ENCODE measurements at places on chromosomes 1 and 21.

DNA sequence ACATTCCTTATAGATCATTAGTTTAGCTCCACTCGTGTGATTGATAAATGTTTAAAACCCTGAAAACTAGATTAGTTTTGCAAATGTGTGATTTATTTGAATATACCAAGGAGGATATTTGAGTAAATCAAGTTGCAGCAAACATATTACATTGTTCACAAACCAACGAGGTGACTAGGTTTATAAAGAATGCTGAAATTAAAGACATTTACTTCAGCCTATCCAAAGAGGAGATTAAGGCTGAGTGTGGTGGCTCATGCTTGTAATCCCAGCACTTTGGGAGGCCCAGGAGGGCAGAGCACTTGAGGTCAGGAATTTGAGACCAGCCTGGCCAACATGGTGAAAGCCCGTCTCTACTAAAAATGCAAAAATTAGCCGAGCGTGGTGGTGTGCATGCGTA lies 34.1 kb downstream of the VTCN1 start:
- DNase-seq = no peak

DNA sequence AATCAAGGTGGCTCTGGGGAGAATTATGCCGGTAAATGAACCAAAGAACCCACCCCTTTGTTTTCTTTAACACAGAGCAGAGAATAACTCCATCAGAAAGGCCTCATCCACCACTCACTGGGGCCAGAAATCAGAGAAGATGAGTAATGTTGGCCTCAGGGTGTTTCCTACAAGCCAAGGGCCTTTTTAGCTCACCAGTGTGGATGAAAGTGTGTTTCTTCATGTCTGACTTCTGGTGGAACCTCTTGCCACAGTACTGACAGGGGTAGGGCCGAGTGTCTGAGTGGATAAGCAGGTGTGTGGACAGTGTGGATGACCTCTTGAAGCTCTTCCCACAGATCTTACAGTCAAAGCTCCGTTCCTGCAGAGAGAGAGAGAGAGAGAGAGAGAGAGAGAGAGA lies 8.3 kb downstream of the GFI1 start:
- no peak for DNase-seq

GRCh38 chr1:36882536-36883285 lies 151.6 kb downstream of the GRIK3 start:
- DNase-seq = no peak

GRCh38 chr1:53557369-53557768 lies 98.2 kb downstream of the DMRTB1 start:
- DNase-seq = no peak

- DNase-seq = no peak
Observed at GRCh38 chr1:176989023-176989422, 175.5 kb downstream of the ASTN1 start.

DNA sequence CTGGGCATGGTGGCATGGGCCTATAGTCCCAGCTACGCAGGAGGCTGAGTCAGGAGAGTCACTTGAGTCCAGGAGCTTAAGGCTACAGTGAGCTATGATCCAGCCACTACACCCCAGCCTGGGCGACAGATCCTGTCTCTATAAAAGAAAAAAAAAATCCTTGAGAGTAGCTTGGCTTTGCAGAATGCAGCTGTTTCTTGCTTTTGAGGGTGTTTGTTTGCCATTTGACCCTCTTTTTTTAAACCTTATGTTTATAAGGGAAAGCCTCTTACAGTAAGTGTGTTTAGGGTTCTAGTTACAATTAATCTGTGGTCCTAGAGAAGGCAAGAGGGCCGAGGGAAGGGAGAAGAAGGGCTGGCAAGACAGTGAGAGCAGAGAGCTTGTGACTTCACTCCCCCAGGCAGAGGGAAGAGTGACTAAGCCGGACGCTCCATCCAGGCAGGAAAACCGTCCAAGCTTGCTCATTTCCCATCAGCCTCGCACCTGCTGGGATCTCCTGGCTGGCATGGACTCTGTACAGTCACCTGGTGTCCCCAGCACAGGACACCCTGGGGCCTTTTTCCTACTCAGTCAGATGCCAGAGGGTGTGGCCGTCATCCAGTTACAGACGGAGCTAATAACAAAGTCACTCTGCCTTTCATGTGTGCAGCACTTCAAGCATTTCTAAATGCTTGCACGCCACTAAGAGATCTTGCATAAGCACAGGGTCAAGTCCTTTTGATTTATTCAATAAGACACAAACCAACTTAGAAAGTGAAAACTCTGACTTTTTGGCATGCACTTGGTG lies 55.5 kb upstream of the PSEN2 start:
- no peak for DNase-seq

DNA sequence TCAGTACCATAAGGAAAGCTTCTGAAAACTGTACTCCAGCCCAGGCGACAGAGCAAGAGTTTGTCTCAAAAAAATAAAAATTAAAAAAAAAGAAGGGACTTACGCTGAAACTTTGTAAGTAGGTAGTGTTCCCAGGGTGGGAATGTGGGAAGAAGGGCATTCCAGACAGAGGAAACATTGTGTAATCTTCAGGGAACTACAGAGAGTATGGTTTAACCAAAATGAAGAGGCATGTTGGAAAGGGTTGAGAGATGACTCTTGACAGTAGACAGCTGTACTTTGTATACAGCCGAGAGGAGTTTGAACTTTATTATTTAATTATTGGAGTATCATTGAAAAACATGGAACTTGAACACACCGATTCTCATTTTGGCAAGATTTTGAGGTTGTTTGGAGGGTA lies 43.0 kb downstream of the PPP2R5A start:
- no peak for DNase-seq

DNA sequence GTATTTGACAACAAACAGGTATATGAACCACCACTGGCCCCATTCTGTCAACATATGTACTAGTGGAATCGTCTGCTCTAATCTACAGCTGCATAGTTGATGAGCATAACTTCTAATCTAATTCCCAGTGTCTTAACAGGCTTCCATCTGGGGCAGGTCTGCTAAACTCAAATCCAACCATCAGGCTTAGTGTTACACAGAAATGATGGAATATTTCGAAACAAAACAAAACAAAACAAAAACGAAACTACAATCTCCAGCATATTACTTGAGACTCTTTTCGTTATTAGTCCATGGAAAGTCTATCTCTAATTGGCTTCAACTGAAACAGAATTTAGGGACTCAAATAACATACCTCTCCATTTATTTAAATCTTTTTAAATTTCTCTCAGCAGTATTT lies 37.6 kb downstream of the DIPK1A start:
- no peak for DNase-seq

GRCh38 chr1:100585786-100586185 lies 47.8 kb downstream of the GPR88 start:
- DNase-seq = no peak

DNA sequence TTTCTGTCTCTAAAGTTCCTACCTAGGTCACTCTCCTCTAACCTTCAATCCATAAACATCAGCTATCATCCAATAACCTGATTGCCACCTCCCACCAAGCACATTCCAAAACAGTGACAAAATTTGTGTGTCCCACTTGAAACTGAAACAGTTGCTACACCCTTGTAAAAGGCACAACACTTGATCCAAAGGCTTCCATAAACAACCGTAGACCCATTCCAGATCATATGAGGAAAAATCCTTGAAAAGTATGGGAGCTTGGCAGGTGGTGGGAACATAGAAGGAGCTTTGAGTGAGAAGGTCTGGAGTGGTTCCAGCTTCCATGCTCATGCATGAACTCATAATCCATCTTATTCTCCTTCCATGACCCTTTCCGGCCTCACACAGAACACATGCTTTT lies 82.0 kb upstream of the ATP1A1 start:
- DNase-seq = no peak

DNA sequence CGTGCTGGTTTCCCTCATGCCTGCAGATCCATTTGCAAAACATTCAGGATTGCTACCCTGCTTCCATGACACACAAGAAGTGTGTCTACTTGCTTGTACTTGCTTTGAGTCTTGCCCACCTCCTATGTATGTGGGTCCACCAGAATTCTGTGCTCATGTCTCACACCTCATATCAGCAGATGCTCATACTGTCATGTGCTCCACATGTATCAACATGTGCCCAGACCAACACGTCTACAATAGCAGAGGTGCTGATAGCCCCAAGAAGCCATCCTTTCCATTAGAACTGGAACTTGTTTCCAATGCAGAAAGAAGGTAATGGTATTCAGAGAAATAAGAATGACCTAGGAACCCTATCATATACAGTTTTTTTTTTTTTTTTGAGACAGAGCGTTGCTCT lies 27.9 kb upstream of the MYOC start:
- no peak for DNase-seq

DNA sequence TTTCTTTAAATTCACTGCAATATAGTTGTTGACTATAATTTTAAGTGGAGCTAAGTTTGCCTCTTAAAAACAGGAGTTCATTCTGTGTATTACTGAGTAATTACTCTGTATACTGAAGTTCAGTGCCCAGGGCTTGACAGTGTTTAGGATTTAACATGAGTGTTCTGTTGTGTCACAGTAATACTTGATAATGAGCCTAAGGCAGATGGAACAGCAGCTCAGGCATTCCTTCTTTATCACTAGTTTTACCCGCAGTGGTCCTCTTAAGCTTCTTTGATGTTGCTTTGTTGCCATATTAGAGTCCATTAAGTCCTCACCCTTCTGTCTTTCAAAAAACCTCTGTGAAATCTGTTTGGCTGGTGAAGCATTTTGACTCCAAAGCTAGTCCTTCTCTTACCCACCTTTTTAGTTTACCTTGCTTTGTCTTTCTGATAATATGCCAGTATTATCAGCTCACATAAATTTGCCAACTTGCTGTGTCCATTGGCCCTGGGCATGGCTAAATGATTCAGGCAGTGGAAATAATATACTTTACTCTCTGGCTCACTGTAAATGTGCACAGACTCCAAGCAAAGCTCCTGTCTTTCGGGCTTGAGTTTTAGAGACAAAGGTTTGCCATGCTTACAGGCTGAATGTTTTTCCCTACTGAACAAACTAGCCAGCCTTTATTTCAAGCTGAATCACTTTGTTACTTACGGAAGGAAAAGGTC lies 17.7 kb downstream of the HIPK1 start:
- DNase-seq = no peak

DNA sequence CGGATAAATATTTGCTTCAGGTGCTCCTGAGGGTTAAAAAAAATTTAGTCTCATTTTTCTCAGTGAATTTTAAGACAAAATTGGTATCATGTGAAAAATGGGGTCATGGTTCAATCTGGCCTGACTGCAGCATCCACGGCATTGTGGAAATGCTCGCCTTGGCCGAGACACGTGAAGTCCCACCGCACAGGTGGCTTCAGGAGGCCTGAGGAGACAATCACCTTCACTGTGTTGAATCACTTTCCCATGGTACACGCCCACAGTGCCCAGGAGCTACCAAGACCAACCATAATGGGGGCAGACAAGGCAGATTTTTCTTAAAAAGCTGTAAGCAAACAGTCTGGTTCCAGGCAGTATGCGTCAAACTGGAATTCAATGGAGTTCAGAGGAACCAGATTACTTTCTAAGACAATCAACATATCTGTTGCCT lies 11.0 kb upstream of the CPLANE2 start:
- no peak for DNase-seq

- no peak for DNase-seq
Observed at GRCh38 chr21:21722731-21723130, 724.5 kb downstream of the NCAM2 start.

DNA sequence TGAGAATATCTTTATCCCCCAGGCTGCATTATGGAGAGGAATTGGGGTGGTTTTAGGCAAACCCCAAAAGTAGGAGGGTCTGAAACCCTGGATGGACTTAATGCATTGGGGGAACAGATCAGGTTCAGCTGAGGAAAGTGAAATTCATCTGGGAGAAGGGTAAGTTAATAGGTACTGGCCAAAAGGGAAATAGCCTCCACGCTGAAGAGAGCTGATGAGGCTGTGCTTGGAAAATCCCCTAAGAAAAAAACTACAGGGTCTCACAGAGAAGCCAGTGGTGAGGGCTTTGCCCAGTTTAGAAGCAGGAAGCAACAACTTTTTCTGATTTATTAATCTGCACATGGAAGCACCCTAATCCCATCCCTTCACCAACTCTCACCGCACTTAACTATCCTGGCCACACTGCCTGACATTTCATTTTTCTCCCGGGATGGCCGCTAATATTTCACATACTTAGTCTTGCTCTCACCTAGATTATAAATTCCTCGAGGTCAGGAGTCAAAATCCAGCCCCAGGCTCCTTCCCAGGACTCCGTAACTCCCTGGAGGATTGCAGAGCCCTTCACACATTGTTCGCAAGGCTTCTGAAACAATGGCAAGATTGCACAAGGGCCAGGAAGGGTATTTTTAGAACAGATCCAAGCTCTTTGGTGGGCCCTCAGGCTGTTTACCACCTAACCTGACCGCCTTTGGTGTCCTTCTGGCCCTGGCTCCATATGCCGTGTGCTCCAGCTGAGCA lies 60.9 kb upstream of the TARBP1 start:
- no peak for DNase-seq

DNA sequence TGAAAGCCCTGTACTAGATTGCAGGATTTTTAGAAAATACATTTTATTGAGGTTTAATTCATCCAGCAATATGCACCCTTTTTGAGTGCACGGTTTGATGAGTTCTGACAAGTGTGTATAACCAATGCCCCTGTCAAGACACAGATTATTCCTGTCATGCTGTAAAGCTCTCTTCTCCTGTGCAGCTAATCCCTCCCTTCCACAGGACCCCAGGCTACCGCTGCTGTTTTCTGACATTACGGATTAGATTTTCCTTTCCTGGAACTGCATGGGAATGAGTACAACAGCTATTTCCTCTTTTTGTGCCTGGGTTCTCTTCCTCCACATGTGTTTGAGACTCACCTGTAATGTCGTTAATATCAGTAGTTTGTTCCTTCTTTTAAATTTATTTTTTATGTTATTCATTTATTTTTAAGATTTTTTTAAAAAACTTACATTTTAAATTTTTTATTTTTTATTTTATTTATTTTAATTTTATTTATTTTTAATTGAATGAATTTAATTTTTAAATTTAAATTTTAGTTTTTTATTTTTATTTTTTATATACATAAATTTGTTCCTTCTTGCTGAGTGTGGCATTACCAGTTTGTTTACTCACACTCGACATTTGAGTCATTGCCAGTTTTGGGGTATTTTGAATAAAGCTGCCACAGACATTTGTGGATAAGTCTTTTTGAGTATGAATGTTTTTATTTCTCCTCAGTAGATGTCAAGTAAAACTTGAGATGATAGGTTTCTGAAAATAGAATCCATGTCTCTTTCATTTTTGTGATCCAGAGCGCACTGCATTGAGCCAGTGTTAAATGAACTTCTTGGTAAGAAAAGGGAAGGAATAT lies 79.0 kb upstream of the B3GALT5 start:
- DNase-seq = no peak

- DNase-seq = no peak
Observed at GRCh38 chr1:234627009-234627950, 17.3 kb upstream of the IRF2BP2 start.

DNA sequence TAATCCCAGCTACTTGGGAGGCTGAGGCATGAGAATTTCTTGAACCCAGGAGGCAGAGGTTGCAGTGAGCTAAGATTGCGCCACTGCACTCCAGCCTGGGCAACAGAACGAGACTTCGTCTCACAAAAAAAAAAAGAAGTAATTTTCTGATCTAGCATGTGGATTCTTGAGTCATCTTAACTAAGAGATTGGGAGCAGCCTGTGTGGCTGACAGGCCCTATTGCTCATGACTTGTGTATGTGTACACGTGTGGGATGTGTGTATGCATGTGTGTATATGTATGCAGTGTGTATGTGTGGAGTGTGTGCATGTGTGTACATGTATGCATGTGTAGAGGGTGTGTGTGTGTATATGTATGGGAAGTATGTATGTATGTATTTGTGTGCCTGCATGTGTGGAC lies 29.5 kb downstream of the DOP1B start:
- DNase-seq = no peak

GRCh38 chr1:116356673-116357072 lies 16.4 kb upstream of the ATP1A1 start:
- no peak for DNase-seq

All from activated CD8-positive, alpha-beta memory T cell treated with anti-CD3 and anti-CD28 coated beads for 24 hours (primary cell).